Tibial nerve (tissue), 4 donors: ENCODE measurements at places on chromosomes 16 and 17.

GRCh38 chr16:84916850-84917249 lies 94.5 kb downstream of the ZDHHC7 start:
- DNase-seq, result no peak

- no peak for DNase-seq
Measured at GRCh38 chr17:33233811-33234177, 59.3 kb downstream of the ASIC2 start.

DNA sequence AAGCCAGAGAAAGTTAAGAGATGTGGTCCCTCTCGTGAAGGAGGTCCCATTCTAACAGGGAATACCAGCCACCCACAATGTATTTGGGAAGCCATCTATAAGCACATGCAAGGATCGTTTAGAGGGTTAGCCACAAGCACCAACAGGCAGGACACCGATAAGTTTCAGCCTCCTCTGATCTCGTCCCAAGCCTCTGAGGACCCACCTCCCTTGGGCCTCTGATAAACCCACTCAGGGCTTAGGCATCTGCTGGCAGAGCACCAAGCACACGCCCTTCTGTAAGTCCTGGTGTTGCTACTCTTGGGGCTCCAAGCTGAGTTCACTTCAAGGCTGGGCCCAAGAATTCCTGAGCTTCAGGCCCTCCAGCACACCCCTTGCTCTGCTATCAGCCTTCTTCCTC lies 5.4 kb upstream of the PNPO start:
- no peak for DNase-seq

DNA sequence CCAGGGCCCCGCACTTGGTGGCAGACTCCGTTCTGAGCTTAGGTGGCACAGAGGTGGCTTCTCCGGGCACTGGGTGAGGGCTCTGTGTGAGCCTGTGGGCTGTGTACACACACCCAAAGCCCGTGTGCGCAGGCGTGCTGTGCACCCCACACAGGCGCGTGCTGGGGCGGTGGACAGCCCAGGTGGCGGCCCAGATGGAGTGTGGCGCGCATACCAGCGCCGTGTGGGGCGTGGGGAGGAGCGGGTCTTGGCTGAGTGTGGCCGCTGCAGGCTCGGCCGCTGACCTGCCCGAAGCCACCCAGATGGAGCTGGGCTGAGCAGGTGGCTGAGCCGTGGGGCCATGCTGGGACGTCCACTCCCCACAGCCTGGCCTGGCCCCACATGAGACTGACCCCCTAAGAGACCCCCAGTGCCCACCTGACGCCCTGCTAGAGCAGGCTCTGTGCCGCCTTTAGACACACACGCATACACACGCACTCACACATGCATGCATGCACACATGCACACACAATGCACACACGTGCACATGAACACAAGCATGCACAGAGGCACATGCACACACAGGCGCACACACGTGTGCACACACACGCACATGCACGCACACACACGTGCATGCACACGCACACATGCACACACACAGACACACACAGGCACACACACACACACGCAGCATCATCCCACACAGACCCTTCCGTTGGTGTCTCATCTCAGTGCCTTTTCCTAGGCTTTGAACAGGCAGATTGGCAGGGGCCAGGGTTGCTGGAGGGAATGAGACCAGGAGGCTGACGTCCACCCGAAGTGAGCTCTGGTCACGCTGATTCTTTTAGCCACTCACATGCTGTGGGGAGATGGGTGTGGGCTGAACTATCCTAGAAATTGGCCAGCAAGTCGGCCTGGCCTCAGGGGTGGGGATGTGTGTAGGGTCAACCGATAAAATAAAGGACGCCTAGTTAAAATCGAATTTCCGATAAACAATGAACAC lies 2.1 kb downstream of the PRR35 start:
- DNase-seq, result no peak

- no peak for DNase-seq
Measured at GRCh38 chr16:67040906-67041305, 12.0 kb downstream of the CBFB start.

GRCh38 chr17:73341350-73342049 lies 29.7 kb upstream of the CDC42EP4 start:
- DNase-seq, result no peak
